AG04450 (cell line): ENCODE measurements at places on chromosomes 11 and 22.
A peak's percentile ranks its signal among the peaks of the same experiment; 100 is the strongest.

DNA sequence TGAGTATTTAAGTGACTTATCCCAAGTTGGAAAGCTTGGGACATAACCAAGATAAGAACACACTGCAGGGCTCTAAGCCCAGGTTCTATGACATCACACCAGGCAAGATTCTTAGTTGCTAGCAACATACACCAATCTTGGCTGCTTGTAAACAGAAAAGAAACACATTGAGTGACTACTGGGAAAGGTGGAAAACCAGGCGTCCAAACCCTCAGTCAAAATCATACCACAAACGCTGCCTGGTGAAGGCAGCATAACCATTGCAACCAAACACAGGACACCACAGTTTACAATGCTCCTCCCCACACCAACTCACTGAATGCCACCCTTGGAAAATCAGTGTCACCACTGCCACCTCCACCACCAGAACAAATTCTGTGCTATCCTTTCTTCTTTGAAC lies 379.9 kb downstream of the TTC28 start:
- no peak for DNase-seq

- no peak for DNase-seq
Measured at GRCh38 chr11:68546555-68546954, 86.0 kb downstream of the PPP6R3 start.

DNA sequence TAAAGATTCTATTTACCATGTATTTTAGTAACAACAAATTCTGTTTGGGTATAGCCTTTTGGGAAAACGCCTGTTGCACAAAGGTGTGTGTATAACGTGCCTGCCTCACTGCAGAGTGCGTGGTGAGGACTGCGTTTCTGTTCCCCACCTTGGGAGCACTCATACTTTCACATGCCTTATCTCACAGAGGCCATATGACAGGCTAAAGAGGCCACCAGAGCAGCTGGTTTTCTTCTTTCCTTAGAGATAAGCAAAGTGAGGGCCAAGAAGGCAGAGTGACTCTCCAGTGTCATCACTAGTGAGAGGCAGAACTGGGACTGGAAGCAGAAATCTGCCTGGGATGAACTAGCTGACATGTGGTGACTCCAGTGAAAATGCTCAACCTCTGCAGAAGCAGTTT lies 369.2 kb upstream of the NARS2 start:
- DNase-seq: no peak

DNA sequence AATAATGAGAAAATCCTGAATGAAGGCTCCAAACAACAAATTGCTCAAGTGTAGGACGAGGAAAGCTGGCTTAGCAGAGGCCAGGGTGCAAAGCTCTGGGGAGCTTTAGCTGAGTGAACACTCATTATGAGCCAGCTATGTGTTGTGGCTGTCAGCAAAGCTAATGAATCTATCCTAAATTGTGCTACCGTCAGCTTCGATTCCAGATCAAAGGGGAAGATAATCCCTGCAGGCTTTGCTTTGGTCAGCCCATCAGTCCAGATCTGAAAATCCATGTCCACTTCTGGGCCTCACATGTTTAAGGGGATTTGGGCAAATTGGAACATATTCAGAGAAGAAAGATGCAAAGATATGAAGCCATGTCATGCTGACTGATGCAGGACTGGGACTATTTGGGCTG lies 180.9 kb upstream of the ZBED5 start:
- DNase-seq: no peak

GRCh38 chr22:29914165-29914564 lies 31.2 kb downstream of the MTMR3 start:
- peak; percentile 34 for DNase-seq

- no peak for DNase-seq
Measured at GRCh38 chr11:110219006-110219785, 77.2 kb downstream of the RDX start.

GRCh38 chr11:79185351-79185750 lies 255.5 kb downstream of the TENM4 start:
- DNase-seq: no peak

DNA sequence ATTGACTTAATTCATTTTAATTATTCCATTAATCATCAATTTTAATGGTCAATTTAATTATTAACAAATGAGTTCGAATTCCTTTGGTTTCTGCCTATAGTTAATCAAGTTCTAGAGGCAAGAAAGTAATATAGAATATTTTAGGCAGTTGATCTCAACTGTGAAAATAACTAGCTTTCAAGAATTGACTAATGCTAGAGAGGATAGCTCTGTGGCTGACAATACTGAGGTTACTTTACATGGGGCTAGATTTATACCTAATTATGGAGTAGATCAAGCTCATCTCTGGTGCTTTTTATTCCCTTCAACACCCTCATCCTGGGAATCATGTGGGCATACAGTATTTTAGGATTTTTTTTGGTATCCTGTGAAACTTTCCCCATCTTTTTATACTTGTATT lies 259.4 kb downstream of the GRM5 start:
- no peak for DNase-seq

DNA sequence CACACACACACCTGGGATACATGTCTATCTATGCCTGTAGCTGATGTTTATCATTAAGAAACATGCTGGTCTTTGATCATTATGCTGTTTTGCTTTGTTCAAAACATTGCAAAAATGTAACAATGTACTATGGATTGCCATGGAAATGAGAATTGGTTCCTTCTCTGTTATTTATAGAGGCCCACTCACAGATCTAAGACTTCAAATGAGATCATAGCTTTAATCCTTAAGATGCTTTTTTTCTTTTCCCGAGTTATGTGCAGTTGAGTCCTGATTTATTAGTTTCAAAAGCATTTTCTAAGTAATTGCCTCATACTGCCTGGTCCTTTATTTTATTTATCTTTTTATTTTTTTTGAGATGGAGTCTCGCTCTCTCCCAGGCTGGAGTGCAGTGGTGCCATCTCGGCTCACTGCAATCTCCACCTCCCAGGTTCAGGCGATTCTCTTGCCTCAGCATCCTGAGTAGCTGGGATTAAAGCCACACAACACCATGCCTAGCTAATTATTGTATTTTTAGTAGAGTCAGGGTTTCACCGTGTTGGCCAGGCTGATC lies 131.4 kb downstream of the LUZP2 start:
- DNase-seq: no peak

- DNase-seq: no peak
Measured at GRCh38 chr11:576811-577610, 741 bp downstream of the PHRF1 start.

GRCh38 chr11:15370495-15371147 lies 255.9 kb downstream of the INSC start:
- DNase-seq: no peak

DNA sequence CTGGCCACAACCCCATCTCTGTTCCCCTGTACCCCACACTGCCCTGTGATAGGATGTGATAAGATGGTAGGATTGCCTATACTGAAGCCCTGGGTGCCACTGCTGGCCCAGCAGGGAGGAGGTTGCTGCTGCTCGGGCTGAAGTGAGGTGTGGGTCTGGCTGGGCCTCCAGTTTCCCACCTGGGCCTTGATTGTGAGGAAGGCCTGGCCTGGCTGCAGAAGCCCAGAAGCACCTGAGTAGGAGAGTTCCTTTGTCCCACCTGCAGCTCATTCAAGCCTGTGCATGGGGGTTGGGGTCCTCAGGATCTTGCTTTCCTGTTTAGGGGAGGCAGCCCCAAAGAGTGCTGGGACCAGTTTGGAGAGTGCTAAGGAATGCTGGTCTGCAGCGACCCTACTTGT lies 3.3 kb downstream of the ST3GAL4 start:
- DNase-seq: no peak

DNA sequence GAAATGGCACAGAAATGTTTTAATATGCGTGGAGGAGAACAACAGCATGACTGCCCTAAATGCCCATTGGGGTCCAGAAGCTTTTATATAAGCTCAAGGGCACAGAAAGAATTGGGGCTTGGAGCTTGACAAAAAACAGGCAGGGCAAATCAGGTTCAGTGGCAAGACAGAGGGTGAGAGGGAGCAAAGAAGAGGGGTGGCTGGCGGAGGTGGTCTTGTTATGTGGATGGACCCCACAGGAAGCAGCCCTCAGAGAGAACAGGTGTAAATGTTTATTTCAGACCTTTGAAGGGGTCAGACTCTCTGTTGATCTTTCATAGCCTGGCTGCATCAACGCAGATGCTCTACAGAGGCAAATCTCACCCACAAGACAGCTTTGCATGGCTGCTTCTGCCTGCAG lies 213.1 kb upstream of the B3GAT1 start:
- DNase-seq: no peak

- no peak for DNase-seq
Measured at GRCh38 chr11:57566005-57566904, 1.2 kb downstream of the UBE2L6 start.

DNA sequence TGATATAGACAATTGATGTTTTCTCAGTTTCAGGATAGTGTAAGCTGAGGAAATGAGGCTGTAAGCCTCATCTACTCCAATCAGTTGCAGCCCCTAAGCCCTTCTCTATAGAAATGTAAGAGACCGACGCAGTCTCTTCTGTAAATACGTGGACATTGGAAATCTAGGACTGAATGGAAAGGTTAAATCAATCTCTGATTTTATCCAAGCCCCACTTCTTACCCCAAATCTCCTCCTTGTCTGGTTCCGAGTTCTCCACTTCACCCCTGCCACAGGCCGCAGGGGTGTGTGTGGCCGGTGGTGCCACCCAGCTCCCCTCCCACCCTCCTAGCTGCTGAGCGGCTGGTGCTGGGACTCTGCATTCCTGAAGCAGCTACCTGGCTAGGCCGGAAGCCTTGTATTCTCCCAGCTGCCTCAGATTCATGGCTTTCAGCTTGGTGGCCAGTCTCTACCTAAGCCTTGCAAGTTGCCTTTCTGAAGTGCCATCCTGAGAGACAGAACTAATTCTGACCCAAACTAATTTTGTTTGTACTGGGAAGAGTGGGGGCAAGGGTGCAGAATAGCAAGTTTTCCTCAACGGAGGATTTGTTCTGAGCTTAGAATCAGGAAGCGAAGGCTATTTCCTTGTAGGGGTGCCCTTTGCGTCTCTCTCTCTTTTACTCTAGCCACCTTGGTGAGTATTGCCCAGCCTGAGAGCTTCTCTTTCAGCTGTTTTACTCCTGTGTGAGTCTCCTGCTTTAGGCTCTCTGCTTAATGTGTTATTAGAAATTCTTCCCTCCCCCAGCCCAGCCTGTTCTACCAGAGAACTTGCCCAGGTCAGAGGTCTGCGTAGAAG lies 749 bp downstream of the VWA5A start:
- DNase-seq: no peak

DNA sequence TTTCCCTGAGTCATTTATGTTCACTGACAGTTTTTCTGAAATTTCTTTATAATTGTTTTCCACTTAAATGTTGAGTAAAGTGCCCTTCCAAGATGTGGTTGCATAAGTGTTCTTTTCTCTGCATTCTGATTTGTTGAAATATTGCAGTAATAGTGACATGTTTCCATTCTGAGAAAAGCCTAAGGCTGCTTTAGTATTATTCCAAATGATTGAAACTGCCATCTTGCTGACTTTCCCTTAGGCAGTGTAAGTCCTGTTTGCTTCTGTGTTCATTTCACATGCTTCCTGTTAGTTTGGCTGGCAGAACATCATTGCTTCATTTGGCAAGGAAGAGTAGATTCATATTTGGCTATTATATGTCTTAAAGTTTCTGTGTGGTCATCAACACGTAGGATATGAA lies 146.5 kb downstream of the ELP4 start:
- no peak for DNase-seq

DNA sequence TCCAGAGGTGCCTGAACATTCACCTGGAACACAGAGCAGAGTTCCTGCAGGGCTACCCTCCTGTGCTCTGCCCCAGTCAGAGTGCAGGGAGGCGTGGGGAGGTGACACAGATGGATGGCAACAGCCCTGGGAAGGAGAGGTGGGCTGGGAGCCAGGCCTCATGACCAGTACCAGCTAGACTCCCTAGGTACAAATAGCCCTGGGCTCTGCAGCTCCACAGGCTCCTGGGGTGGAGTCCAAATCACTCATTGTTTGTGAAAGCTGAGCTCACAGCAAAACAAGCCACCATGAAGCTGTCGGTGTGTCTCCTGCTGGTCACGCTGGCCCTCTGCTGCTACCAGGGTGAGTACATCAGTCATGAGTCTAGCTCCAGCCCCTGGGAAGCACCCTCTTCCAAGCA lies at the start of gene SCGB1D2:
TSS of gene SCGB1D2 (plus strand) at position 219 of the 400 bp plus-strand sequence. CDS start at position 288, 69 bp downstream.
- DNase-seq: no peak

GRCh38 chr11:39571081-39571480 lies 1888.4 kb downstream of the LRRC4C start:
- DNase-seq: no peak

- DNase-seq: no peak
Measured at GRCh38 chr11:1048375-1049070, 12.0 kb upstream of the MUC6 start.

DNA sequence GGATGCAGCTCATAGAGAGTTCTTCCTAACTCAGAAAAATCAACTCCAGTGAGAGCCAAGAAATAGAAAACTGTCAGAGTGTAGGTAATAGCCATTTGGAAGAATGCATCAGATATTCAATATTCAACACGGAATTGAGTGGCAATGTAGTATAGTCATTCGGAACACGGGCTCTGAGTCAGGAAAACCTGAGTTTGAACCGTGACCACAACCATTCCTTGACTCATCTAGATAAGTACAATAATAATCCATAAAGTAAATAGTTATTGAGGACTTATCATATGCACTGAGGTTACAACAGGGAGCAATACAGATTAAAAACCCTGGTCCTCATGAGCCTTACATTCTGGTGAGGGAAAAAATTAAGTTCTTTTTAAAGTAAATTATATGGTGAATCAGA lies 62.6 kb upstream of the PHF21A start:
- peak; percentile 15 for DNase-seq

DNA sequence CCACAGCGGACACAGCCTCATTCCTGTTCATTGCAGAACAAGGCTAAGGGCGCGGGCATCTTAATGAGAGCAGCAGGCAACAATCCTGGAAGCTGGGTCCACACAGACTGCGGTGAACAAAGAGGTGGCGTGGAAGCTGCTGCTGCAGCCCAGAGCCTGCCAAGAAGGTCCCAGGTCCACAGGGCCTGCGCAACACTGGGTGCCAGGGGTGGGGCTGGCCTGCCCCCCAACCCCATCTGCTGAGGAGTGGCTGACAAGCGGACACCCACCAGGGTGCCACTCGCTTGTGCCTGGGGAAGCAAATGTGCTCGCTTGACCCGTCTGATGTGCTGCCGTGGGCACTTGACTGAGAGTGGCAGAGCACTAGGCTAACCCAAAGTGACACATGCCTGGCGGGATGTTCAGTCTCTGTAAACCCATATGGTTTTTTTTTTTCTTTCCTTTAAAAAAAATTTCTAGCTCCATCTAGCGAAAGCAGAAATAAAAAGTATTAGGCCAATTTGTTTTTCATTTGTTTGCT lies 83.2 kb upstream of the PITPNB start:
- DNase-seq: no peak

DNA sequence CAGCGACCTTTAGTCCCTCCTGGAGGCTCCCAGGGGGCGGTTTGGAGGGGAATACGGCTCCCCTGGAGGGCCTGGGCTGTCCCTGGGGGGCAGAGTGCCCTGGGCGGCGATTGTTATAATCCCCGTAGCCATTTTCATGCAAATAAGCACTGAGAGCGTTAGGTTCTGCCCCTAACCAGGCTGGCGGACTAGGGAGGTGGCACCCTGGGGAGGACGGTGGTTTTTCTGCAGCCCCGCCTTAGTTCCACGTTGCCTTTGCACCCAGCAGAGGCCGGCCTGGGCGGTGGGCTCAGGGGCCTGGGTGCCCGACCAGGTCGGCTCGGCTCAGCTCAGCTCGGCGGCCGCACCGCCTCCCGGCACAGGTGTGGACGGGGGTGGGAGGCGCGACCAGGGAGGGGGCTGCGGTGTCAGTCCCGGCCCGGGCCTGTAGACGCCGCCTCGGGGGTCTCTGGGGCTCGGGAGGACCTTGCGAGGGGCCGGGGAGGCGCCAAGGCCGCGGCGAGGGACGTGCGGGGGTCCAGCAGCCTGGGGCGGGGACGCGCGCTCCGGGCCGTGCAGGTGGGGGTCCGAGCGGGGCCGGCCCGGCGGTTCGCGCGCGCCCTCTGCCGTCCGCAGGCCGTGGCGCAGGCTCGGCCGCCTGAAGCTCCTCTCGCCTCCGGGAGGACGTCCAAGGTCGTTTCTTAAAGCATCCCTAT lies 2.3 kb upstream of the DUSP8 start:
- DNase-seq: no peak
